ENCODE measurements at places on chromosomes 11 and 22.

- no peak for DNase-seq
Measured at GRCh38 chr11:118224511-118225188, at the start of gene JAML. JAML (minus strand) TSS chr11:118225011; CDS start chr11:118214866, 10,145 bp downstream.

GRCh38 chr22:30574095-30574981 is at the start of gene GAL3ST1:
GAL3ST1 (minus strand) TSS chr22:30574665; CDS start chr22:30557392, 17,273 bp downstream.
- DNase-seq: no peak

DNA sequence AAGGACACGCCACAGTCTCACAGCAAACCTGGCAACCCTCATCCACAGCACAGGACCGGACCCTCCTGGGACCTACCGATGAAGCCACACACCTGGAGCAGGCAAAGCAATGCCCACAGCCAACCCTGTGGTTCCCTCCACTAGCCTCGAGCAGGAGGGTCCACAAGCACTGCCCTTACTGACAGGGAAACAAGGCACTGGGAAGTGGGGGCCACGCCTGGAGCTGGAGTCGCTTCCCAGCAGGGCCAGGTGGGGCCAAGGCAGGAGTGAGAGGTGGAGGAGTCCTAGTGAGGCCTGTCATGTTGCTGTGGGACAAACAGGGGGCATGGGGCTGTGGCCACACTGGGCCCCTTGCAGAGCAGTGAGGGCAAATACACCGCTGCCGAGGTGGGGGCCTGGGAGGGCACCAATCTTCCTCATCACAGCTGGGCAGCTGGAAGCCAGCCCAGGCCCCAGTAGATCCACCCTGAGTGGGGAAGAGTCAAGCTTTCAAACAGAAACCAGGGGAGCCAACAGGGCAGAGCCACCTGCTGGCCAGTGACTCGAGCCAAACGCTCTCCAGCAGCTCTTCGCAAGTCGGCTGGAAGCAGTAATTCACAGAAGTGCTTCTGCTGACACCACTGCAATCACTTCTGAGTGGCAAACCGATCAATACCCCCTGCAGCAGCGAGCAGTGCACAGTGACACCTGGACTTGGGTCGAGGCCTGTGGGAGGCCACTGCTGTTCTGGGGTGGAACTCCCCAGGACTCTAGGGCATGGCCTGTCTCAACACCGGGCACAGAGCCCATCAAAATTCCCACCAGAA is 13.7 kb downstream of the SULT4A1 start:
- DNase-seq: peak; percentile 78

DNA sequence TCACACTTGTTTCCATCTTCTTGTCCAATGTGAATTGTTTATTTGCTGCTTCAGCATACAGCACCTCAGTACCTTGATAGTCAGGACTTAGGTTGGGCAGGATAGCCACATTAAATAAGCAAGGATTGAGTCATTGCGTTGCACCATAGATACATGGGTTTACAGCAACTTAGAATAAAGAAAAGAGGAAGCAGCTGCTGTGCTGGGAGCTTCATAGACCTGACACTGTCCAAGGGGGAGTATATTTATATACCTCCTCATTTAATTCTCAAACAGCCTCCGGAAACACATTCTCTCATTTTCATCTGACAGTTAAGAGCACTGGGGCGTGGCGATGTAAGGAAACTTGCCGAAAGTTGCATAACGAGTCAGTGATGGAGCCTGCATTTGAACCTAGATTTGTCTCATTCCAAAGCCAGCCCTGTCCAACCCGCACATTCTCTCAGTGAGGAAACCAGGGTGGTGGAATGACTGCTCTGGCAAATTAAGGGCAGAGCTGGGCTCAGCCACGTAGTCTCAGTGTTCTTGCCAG is 42.2 kb downstream of the UBASH3B start:
- no peak for DNase-seq

DNA sequence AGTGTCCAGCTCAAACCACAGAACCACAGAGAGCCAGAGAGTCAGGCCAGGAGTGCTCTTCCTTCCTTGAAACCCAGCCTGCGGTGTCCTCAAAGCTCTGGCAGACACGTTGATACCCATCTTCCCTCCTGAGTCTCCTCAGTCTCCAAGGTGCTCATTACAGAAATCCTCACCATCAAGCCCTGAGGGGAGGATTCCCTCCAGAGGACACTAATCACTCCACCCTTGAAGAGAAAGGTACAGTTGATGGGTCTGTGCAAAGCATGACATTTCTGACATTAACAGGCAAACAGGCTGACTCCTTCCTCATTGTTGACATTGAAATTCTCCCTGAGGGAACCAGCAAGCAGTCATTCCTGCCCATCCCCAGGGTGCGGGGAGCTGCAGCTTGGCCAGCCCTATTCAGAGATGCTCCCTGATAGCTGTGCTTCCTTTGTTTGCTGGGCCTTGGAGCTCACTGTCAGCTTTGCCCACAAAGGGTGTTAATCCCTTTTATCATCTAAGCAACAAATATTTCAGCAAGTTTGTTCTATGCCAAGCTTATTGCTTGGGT is 101.7 kb upstream of the CSNK2A3 start:
- no peak for DNase-seq

DNA sequence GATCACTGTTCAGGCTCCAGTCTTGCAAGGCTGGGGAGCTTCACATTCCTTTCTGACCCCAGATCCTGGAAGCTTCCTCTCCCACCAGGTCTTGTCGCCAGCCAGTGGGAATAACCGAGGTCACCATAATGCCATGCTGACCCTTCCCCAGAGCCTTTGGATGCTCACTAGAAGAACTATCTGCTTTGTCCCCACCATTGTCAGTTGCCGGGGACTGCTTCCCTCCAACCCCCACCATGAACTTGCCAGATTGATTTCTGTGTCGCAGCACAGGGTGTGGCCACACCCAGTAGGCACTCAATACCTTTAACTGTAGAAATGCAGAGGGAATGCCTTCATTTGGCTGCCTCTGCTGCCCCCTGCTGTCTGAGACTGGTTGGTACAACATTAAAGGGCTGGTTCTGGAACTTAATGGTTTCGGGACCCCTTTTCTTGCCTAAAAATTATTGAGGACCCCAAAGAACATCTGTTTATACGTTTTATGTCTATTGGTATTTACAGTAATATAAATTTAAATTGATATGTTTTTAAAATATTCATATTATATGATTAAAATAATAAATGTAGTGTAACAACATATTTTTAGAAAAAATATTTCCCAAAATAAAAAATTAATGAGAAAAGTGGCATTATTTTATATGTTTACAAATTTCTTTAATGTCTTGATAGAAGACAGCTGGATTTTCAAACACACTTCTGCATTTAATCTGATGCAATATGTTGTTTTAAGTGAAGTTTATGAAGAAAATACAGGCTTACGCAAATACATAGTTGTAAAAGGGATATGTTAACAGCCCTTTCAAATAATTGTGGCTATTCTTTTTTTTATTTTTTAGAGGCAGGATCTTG is 6.7 kb upstream of the GDPD5 start:
- DNase-seq: peak; percentile 75

- DNase-seq: no peak
Measured at GRCh38 chr11:2375964-2376551, 1.1 kb upstream of the CD81 start.

DNA sequence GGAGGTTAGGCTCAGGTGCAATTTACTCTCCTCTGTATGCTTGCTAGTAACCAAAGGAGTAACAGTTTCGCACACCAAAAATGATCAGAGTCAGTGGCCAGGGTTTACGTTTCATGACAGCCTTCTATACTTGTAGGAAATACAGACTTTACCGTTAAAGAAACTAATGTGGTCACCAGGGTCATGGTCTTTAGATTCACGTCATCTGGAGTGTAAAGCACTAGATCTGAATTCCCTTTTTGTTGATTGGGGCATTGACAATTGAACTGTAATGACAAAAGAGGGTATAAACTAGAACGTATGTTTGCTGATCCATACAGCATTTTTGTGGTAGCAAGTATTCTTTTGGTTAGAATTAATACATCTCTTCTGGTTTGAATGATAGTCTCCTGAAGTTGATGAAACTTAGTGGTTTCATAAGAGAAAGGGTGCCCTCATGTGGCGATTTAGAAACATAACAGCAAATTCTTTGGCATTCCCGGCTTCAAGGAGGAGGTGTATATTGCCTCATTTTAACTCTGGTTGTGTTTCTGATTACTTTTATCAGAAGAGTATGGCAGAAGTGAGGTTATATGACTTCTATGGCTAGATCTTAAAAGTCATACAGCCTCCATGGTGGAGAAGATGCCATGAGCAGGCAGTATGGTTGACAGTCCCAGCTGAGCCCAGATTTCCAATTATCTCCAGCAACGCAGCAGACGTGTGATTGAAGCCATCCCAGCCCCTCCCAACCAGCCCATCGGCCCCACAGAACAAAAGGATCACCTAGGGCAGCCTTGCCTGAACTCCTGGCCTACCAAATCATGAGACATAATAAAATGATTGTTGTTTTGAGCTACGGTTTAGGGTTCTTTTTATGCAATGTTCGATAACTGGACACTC is 35.1 kb downstream of the MMP7 start:
- peak; percentile 68 for DNase-seq

GRCh38 chr11:10798330-10798928 is 10.3 kb downstream of the EIF4G2 start:
- no peak for DNase-seq

DNA sequence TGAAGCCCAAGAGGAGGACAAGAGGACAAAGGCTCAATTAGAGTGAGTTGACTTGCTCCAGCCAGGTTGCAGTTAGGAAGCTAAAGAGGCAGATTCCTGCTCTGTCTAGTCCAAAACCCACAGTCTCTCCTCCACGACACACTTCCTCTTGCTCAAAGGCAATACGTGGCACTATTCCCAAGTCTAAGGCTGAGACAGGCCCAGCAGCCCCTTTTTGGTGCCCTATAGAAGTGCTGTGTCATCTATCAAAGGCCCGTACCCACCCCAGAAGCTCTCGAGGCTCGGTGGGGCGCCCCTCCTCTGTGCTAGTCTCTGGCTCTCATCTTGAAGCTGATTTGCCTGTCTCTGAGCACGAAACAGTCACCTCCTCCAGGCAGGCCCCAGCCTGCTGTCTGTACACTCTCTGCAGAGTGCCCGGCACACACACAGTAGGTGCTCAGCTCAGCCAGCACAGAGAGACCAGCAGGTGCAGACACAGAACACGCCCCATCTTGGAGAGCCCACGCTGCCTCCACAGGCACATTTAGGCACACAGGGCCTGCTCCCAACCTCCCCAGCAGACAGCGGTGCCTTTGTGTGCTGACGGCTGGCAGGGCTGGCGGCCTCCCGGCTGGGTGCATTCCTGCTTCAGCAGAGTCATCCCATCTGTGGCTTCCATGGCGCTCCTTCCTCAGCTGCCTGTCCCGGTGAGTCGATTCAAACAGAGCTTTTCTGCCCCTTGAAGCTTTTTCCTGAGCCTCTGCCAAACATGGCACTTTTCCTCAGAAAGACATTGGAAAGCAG is 52.8 kb downstream of the MYH9 start:
- DNase-seq: no peak

GRCh38 chr11:115421992-115422689 is 82.1 kb downstream of the CADM1 start:
- DNase-seq: no peak

DNA sequence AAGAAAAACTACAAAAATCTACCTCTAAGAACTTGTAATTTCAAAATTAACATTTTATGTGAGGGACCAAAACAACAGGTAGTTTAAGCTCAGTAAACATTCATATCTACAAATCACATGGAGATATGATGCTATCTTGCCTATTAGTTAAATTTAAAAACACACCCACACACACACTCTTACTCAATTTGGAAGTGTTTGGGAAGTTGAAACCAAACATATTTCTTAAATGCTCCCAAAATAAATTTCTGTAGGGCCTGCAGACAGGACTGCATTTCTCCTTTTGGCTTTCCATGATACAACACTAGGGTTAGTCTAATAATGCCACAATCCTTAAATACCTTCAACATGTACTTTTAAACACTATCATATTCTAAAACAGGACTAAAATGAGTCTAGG is 7.0 kb downstream of the PITPNB start:
- DNase-seq: no peak

GRCh38 chr11:102966011-102966410 is 10.5 kb upstream of the MMP13 start:
- no peak for DNase-seq

DNA sequence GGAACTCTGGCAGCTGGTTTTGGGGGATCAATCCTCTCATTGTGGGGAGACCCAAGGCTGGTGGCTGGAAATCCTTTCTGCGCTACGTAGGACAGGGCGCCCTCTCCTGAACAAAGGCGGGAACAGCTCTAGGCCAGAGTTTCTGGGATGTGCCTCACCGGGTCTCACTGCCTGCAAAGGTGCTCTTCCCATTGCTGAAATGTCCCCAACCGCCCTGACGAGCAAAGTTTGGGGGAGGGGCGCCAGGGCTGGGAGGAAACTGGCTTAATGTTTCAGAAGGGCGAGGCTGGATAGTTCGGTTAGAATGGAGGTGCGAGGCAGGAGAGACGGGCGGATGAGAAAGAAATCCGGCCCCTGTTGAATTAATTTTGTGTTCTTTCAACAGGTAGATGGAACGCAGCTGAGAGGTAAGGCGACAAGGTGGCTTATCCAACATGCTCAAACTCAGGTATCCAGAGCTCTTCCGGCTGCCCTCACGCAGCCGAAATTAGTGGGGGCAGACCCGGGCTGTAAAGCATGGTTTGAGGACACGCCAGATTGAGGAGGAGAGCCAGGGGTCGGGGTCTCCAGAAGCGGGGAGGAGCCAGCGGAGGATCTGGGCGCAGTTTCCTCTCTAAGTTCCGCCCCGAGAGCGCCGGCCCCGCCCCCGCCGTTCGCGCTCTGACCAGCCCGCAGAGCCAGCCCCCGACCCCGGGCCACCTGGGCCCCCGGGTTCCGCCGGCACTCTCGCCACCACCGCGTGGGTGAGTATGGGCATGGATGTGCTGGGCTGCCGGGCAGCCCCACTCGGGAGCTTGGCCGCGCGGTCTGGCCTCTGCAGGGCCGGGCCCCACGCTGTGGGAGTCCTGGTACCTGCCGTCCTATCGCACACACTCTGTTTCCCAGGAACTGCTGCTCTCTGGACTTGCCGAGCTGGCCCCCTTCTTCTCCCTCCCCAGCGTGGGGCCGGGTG is at the start of gene PGAP2:
Gene PGAP2 (plus strand): TSS at position 652 of the 952 bp plus-strand sequence. CDS start 2,700 bp downstream, outside the sequence.
- DNase-seq: peak; percentile 66

- no peak for DNase-seq
Measured at GRCh38 chr11:58945663-58946062, 6.4 kb downstream of the GLYATL1 start.

- no peak for DNase-seq
Measured at GRCh38 chr22:17779286-17780115, 5.2 kb upstream of the BID start.

DNA sequence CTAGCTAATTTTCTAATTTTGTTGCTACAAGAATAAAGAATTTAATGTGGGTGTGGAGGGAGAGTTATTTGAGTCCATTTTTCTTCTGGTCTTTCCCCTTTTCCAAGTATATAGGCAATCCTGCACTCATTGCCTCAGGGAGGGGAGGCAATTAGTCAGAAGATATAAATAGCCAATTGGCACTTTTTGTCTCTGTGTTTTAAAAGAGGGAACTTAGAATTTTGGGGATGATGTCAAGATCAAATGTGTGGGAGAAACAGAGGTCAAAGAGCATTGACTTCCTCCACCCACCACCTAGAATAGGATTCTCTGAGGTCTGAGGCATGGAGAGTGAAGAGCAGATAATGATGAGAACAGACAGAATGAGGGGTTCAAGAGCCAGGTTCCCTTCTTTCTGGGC is 120.3 kb upstream of the ZC3H12C start:
- no peak for DNase-seq
